Activated CD4-positive, alpha-beta T cell treated with anti-CD3 and anti-CD28 coated beads for 36 hours (primary cell): ENCODE measurements at places on chromosomes 1 and 21.
A peak's percentile ranks its signal among the peaks of the same experiment; 100 is the strongest.

GRCh38 chr1:30255111-30255724, 468.2 kb downstream of the MATN1 start:
- no peak for DNase-seq

- DNase-seq, result no peak
Measured at GRCh38 chr1:9882296-9882944, 27.6 kb downstream of the CTNNBIP1 start.

GRCh38 chr21:32519945-32520874, 65.1 kb downstream of the TCP10L start:
- DNase-seq, result no peak

GRCh38 chr21:35720208-35720731, 340.1 kb downstream of the SETD4 start:
- no peak for DNase-seq

DNA sequence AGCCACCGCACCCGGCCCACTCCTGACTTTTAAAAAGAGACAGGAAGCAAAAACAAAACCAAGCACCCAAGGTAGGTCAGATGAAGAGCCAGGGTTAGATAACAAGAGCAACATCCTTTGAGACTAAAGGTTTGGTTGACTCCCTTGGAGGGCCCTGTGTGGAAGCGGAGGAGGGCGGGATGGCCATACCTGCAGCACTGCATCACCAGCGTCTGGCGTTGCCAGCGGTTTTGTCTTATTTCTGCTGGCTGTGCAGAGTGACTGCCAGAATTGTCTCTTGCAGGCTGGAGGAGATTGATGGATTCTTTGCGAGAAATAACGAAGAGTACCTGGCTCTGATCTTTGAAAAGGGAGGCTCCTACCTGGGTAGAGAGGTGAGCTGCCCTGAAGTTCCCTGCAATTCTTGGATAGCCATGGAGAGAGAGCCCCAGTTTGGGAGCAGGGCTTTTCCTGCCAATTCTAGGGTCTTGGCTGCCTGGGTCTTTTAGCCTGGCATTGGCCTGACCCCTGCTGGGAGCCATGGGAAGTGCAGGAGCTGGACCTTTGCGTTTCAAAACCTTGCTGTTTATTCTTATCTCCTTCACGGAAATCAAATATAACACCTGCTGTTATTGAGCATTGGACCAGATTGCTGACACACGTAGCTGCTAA, 24.0 kb downstream of the QSOX1 start:
- peak; percentile 80 for DNase-seq

DNA sequence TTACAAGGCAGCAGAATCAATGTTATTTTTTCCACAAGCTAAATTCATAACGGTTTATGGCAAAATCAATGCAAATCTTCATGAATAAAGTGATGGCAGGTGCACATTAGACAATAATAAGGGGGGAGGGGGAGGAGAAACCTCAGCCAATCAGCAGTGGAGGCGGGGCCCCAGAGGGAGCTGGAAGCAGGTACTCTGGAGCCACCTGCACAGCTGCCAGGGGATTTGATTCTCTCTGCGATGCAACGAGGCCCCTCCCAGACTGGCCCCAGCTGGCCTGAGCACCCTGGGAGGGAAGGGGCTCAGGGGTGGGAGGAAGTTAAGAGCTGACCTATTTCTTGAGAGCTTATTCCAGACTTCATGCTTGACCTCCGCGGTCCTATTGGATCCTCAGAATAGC, 127.8 kb upstream of the IGSF21 start:
- DNase-seq, result no peak

DNA sequence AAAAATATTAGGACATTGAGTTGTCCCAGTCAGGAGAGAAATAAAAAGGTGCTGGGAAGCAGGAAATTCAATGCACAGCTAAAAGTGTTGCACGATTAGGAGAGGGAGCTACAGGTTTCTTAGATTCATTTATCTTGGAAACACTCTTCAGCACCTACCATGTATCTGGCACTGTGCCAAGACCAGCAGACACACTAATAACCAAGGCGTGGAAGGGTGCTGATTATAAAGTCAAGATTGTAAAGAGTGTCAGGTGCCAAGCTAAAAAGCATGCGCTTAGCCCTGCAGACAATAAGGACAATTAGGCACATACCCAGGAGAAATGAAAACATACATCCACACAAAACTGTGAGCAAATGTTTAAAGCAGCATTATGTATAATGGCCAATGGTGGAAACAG, 129.9 kb downstream of the DSCAM start:
- DNase-seq, result no peak

DNA sequence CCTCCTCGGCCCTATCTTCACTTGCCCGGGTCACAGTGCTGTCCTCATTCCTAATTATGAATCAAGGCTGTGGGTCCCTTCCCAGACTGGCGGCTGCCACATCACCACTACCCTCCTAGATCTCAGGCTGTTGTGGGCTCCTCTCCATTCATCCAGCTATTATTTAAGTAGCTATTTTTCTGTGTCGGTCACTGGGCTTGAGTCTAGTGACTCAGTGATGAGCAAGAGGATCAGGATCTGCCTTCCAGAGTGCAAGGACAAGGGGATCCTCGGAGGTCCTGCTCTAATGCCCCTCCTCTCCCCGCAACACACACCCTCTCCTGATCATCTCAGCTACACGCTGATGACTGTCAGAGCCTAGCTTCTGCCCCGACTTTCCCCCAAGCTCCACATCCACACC, 34.1 kb downstream of the CDCP2 start:
- no peak for DNase-seq
